Neural crest cell (in vitro differentiated cells): ENCODE measurements at places on chromosomes 11 and 22.

GRCh38 chr11:95067841-95068219 lies 1.1 kb downstream of the SRSF8 start:
- DNase-seq: no peak

DNA sequence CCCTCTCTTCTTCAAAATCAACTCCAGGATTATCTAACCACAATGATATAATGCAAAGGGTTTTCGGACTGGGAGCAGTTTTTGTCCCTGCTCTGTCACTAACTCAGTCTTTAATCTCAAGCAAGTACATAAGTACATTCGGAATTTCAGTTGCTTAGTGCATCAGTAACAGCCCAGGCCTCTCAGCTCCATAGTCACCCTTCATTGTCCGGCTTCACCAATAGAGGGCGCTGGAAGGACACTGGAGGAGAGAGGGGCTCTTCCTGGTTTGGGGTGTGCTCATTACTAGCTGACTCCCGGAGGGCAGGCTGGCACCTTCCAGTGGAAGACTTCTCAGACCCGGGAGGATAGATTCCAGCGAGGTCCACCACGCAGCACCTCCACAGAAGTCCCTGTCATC lies 90.4 kb upstream of the PDGFD start:
- DNase-seq: peak; percentile 39

- DNase-seq: no peak
Observed at GRCh38 chr11:66015454-66015881, 3.7 kb downstream of the CST6 start.

- DNase-seq: no peak
Observed at GRCh38 chr22:33678523-33678922, 241.8 kb downstream of the LARGE1 start.

DNA sequence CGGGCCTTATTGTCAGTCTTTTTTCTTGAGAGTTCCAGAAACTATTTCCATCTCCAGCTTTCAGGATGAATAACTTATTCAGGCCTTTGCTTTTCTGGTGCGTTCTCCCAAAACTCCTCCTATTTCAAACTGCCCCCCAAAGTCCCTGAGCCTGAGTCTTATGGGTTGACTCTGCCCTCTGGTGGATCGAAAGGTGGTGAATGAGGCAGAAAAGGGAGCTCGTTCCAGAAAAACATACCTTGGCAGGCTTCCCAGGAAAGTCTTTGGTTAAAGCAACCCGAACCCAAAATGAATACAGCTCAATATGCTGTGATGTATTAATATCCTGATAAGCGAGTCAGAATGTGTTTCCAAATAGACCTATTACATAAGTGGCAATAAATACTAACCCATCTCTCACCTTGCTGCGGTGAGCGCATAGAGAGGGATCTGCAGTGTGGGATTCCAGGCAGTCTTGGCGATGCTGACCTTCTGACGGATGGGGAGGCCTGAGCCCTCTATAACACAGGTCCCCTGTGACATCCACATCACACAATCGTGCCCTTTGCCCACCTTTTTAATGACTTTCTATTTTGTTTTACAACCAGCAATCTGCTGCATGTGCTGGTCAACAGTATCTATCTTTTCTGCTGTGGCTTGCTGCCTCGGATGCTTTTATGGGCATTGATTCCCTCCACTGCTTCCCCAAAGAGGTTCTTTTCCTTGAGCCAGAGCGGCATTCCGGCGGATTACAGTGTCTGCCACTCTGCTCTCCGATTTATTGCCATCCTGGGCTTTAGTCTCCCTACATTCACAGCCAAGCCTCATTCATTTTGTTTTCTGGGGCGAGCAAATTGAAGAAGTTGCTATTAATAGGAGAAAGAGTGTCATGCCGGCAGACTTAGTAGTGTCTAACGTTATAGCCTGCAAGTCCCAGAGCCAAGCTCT lies 756.8 kb downstream of the NTM start:
- peak; percentile 19 for DNase-seq

DNA sequence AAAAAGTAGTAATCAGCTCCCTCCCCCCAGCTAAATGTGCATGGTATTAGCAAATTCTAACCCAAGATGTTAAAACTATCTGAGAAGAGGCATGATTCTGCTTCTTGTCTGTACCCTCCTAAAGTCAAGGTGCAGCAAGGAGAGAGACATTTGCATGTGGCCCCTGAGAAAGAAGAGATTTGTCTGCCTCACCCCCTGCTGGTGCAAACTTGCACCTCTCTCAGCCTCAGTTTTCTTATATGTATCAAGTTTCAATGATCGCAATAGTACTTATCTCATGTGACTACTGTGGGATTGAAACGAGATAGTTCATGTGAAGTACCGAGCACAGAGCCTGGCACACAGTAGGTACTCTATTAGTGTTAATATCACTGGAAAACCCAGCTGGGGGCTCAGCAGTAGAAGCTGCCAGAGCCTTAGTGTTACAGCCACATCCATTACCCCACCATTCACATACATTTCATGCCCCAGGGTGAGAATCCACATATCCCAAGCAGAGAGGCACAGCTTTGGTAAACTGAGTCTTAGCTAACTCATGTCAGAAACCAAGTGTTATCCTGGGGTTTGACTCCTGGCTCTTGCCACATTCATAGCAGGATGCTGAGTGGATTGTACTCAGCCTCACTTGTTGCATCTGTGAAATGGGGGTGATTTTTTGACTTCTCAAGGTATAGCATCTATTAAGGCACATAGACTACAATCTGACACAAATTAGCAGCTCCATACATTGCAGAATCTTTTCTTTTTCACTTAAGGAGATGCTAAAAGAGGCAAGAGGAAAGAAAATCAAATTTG lies 24.9 kb downstream of the CD44 start:
- no peak for DNase-seq

DNA sequence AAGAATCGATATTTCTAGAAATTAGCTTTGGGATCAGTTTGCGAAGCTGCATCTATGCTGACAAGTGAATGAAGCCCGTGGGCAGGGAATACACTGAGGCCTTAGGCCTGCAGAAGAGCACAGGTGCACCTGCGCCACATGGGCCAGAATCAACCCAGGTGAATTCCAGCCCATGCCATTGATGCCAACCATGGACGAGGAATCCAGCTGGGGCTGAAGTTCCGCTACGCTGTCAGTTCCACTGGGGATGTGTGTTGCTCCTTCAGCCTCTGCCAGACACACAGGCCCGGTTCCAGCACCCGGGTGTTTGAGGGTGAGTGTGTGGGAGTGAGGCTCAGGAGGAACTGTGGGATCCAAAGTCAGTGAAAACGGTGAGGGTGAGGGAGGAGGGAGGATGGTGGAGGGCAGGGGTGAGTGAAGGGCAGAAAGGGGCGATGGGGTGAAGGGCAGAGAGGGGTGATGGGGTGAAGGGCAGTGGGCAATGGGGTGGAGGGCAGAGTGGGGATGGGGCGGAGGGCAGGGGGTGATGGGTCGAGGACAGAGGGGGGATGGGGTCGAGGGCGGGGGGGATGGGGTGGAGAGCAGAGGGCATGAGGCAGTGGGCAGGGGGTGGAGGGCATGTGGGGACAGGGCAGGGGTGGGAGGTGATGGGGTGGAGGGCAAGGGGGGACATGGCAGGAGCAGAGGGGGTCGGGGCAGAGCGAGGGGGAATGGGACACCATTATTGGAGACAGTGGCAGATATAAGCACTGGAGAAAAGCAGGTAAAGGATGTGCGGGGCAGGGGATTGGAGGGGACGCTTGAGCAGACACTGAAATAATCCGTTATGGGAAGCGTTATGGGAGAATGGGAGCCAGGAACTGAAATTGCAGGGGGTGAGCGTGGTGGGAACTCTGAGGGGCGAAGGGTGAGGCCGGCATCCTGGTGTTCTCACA lies 931.6 kb downstream of the BRD1 start:
- no peak for DNase-seq

- no peak for DNase-seq
Observed at GRCh38 chr22:48758881-48759875, 1068.5 kb downstream of the BRD1 start.

DNA sequence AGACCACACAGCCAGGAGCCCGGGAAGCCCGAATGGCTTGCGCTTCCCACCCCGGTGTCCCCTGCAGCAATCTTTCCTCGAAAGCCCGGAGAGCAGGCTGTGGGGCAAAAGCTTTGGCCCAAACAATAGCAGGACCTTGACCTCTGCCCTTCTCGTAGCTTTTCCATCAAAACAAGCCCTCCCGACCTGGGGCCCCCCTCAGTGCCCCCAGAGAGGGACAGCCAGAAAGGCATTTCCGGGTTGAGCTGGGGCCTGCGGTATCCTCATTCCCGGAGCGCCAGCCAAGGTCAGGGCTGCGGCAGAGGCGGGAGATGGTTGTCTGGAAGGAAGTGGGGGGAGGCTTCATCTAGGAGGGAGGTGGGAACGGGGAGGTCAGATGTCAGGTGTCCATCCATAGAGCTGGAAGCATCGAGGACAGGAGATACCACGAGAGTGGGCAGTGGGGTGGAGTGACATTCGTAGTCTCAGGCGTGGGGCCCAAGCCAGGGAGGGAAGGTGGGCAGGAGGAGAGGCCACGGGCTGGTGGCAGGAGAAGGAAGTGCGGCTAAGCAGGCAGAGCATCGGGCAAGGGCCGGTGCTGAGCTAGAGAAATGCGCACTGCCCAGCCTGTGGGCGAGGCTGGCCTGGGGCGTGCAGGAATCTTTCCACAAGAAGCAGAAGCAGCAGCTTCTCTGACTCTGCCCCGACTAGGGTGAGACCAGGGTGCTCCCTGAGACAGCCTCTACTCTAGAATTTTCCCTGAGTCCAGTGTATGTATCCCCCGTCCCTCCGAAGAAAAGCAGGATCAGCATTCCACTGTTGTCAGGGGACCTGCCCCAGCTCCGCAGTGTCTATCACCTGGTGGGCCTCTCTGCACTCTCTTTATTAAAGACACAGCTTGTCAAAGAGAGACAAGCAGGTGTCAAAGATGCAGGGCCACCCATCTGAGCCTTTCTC lies 14.3 kb downstream of the PDGFB start:
- no peak for DNase-seq

DNA sequence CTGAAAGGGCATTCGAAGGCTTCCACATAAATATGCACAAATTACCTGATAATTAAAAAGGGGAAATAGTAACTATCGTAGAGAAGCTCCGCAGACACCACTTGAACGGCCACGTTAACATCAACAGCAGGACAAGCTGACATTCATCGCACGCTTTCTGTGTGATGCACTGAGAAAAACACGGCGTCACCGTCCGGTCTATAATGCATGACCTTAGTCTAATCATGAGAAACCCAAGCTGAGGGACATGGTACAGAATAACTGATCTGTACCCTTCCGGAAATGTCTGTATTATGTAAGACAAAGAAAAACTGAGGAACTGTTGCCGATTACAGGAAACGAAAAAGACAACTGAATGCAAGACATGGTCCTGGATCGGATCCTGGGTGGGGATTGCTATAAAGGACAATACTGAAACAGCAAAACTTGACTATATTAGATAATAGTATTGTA lies 678 bp upstream of the RANGAP1 start:
- DNase-seq: no peak

GRCh38 chr11:34075178-34075820 lies 23.8 kb downstream of the CAPRIN1 start:
- no peak for DNase-seq

DNA sequence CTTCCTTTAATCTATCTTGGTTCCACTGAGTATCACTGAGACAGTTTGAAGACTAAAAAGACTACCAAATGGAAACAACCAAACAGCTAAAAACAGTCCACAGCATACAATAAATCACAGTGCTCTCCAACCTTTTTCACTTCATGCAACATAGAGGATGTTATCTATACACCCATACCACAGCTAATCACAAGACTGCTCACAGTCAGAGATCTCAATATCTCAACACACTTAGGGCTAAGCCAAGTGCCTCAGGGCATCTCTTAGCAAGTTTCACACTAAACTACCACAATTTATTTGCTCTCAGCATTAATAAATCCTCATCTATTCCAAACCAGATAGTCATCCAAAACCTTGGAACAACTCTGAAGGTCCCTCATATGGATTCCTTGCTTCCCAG lies 129.4 kb downstream of the SBF2 start:
- DNase-seq: no peak

DNA sequence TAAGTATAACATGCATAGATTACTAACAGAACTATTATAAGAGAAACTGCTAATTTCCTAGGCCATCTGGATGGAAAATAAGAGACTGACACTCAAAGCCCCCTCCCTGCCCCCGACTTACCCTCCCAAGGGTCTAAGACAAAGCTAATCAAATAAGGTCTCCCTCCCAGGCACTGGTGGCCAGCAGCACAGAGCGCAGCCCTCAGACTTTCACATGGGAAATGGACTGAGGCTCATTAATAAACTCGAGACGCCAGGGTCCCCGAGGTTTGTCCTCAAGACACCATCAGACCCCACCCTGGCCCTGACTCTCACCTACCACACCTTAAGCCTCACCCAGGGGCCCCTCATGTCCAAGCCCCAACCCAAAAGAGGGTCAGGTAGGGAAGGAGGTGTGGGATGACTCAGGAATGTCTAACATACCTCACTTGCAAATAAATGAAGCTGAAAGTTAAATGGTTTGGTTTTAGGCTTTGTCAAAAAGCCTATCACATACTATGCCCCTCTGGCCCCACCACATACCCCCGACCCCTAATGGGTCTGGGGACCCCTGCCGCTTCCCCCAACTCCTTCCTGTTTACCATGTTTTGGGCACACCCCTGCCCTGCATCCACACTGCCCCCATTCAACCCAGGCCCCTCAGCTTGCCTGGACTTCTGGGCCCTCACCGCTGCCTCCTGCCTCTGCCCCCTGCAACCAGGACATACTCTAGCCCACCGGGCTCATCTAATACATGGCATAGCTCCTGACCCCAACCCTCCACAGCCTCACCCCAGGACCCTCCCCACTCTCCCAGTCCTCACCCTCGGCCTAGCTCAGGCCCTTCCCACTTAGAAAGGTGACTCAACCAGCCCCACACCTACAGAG lies 11.4 kb downstream of the ARAP1 start:
- no peak for DNase-seq

- DNase-seq: no peak
Observed at GRCh38 chr11:77088236-77089003, 14.2 kb upstream of the OMP start.
